Hematopoietic multipotent progenitor cell treated with erythropoietin and hydrocortisone succinate and interleukin-3 and kit ligand, for 8 days (in vitro differentiated cells): ENCODE measurements at places on chromosomes 5 and 9.
A peak's percentile ranks its signal among the peaks of the same experiment; 100 is the strongest.

DNA sequence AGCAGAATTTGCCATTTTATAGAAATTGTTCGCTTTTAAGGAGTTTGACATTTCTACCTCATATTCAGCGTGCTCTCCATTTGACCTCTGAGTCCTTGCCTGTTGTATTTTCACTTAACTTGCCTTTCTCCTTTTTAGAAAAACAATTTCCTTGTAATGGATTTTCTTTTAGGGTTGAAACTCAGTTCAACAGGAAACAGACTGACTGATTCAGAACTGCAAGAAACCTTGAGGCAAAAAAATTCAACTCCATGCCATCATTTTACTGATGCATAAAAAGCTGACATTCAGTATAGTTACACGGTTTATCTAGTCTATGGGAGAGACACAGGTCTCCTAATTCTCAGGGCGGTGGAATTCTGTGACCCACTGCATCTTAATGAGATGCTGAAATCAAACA lies 59.8 kb downstream of the MRPS30 start:
- no peak for DNase-seq

- no peak for DNase-seq
These were observed 9.6 kb downstream of the EPB41L4B start for GRCh38 chr9:109311286-109311685.

GRCh38 chr5:147971472-147971871 lies 65.1 kb upstream of the C5orf46 start:
- DNase-seq = no peak

DNA sequence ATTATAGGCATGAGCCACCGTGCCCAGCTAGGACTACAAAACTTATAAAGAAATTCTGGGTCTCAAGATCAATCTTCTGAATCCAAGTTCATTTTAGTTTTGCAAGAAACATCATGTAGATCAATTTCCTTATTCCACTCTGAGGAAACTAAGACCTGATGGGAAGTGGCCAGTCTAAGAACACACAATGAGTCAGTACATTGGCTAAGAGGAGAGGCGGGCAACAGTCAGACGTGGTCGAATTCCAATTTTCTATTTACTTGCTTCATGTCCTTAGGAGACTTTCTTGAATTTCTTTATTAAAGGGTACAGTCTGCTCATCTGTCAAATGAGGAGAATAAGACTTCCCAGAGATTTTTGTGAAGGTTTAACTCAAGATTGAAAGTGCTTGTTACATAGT lies 432.1 kb upstream of the BRINP1 start:
- no peak for DNase-seq

DNA sequence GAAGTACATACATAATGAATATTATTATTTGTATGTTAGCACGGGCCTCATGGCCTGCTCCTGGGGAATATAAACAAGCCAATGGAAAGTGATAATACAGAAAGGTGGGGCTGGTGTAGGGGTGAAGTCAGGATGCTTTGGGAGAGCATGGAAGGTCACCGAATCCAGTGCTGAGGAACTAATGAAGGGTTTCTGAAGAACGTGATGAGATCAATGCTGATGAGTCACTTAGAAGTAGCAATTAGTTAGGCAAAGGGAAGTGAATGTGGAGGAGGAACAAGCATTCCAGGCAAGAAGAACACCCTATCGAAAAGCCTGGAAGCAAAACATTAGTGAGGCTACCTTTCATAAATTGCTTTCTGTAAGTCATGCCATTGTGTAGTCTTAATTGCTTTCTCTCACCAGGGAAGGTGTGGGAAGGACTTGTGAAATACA lies 2.1 kb downstream of the ANXA1 start:
- DNase-seq = no peak

DNA sequence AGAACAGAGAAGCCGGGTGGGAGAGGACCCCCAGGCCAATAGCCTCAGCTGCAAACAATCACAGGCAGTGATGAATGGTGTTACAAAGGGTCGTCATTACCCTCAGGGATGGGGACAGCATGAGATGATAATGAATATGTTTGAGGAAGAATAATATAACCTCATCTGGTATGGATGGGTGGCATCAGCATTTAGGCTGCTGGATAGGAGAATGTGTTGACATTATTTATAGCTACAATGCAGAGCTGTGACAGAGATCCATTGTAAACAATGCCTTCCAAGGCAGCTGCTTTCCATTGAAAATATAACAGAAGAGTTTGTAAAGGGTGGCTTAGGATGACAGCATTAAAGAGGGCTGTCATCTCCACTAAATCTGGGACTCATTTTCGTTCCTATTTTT lies 365.5 kb downstream of the KCNN2 start:
- DNase-seq = no peak

- no peak for DNase-seq
These were observed 29.5 kb downstream of the SLC25A46 start for GRCh38 chr5:110768138-110768860.

DNA sequence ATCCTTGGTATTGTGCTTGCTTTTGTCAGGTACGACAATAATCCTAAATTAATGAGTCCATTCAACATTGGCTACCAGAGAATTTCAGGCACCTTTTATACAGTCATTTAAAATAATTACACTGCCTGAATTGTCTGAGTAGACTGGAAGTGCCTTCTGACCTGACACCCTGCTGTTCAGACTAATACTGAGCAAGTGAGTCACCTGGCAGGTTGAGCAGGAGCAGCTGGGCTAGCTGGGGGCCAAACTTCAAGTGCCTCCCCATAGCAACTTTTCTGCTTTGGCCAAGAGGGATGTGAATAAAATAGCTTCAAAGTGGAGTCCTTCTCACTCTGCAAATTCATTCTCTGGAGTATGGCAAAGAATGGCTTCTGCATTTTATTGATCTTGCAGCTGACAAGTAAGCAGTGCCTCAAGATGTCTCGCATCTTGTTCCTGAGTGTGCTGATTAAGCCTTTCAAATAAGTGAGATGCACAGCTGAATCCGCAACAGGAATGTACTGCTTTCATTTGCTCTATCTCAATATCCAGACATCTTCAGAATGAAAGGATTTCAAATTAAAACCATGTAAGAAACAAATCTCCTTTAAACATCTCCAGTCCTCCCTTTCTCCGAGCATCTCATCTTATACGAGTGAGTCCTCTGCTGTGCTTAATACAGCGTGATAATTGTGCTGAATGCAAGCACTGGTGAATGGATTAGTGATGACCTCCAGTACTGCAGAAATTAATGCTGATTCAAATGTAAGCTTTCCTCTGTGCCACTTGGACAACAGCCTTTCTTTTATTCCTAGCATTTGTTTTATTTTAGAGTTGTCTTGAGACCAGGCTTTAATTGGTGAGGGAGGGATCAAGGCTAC lies 271.2 kb downstream of the EDIL3 start:
- no peak for DNase-seq

DNA sequence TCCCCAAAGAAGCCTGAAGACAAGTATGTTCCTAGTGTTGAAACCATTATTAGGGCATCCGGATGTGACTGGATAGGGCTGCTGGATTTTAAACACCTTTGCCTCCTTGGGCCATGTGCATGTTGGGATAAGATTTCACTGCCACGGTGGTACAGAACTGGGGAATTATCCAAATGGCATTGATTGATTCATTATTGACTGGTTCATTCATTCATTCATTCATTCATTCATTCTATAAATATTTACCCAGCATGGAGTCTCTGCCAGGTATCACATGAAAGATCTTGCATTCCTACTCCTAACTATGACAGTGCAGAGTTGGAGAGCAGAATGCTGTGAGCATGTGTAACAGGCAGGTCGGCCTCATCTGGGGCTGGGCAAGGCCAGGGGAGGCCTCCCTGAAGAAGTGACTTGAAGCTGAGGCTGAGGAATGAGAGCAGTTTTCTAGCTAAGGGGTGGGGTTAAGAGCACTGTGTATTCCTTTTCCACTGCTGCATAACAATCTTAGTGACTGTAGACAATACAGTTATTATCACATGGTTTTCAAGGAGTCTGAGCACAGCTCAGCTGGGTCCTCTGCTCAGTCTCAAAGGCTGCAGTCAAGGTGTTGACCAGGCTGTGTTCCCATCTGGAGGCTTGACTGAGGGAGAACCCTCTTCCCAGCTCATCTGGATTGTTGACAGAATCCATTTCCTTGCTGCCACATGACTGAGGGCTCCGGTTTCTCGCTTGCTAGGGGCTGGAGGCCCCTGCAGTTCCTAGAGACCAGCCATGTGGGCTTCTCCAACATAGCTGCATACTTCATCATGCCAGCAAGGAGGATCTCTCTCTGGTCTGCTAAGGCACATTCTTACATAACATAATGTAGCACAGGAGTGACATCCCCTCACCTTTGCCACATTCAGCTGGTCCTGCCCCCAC lies 35.7 kb downstream of the AK8 start:
- no peak for DNase-seq

GRCh38 chr5:174252121-174252520 lies 206.6 kb downstream of the NSG2 start:
- DNase-seq = no peak

DNA sequence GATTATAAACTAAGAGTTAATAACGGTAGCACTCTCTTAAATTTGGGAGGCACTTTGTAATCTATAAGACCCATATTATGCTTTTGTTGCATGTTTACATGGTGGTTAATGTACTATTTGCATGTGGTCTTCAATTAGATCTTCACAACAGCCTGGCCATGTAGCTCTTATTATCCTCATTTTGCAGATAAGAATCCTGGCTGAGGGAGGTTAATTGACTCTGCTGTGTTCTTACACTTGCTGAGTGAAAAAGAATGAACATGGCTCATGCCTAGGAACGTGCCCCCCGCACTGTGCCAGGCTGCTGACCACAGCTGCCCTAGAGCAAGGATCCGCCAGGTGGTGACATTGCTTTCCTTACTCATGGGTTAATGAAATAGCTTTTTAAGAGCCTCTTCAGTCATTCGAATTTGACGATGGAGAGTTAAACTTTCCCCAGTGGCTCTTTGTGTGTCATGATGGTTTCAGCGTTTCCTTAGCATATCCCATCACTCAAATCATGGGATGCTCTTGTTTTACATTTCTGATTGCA lies 97.9 kb downstream of the CDH6 start:
- DNase-seq = no peak

DNA sequence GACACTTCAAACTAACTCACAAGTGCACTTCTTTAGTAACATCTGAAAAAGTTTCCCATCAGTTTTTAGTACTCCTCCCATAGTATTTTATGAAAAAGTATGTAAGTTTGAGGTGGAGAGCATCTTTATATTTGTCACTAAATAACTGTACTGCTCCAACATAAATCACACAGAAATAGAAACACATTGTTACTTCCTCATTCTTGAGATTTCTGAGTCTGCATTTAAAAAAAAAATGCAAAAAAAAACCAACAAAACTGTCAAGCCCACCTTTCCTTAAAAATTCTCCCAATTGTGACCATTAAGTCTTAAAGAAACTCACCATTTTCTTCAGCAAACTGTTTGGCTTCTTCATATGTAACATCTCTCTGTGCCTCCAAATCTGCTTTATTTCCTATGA lies 18.7 kb downstream of the RAB14 start:
- DNase-seq = no peak

DNA sequence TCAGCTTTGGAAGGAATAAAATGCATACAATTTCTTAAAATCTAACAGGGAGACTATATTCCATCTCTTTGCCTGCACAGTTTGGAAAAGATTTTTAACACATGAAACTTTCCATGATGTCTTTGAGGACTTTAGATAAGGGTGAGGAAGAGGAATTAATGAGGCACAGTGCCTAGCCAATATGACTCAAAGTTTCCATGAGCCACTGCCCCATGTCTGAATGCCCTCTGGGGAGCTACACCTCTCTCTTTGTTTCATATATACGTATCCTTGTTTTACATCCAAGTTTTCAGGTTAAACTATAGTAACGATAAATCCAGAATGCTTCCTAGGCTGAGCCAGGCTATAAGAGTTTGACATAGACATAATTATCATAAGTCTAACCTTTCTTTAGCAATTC lies 349.3 kb upstream of the TLE4 start:
- DNase-seq = no peak

- DNase-seq = peak; percentile 45
These were observed 145.4 kb upstream of the RAD23B start for GRCh38 chr9:107137495-107138202.

GRCh38 chr9:25284365-25284764 lies 393.9 kb downstream of the TUSC1 start:
- no peak for DNase-seq

DNA sequence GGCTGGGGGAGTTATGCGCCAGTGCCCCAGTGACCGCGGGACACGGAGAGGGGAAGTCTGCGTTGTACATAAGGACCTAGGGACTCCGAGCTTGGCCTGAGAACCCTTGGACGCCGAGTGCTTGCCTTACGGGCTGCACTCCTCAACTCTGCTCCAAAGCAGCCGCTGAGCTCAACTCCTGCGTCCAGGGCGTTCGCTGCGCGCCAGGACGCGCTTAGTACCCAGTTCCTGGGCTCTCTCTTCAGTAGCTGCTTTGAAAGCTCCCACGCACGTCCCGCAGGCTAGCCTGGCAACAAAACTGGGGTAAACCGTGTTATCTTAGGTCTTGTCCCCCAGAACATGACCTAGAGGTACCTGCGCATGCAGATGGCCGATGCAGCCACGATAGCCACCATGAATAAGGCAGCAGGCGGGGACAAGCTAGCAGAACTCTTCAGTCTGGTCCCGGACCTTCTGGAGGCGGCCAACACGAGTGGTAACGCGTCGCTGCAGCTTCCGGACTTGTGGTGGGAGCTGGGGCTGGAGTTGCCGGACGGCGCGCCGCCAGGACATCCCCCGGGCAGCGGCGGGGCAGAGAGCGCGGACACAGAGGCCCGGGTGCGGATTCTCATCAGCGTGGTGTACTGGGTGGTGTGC lies at the start of gene RXFP3:
Gene RXFP3 (plus strand): TSS at position 6 of the 636 bp plus-strand sequence. CDS start 355 bp downstream, at position 361.
- no peak for DNase-seq

- DNase-seq = no peak
These were observed 109.4 kb downstream of the PSD2 start for GRCh38 chr5:139904816-139905661.

DNA sequence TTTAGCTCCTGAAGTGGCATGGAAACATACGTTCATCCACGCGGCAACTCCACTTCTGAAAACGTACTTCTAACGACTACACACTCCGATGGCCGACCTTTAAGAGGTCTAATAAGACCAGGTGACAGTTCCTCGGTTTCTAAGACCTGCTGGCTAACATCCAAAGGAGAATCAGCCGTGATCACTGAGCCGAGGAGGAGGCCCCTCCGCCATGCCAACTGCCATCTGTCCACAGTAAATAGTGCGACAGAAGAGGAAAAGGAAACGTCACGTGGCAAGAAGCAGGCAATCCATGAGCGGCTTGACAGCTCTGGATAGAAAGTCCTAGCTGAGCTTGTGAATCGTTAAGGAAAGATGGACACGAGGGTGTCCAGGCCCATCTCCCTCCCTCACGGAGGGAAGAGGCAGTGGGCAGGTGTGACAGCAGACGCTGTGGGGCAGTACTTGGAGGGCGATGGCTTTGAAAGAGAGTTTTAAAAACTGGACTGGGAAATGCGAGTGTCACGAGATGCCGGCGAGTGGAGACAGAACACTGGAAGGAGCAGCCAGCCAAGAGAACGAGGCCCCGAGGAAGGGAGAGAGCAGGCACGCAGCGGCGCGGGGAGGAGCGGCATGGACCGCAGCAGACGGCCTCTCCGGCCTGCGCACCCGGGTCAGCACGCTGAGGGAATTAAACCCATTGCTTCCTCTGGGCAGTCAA lies 66.7 kb upstream of the TBC1D9B start:
- no peak for DNase-seq

- DNase-seq = no peak
These were observed 27.0 kb downstream of the GTF3C4 start for GRCh38 chr9:132697230-132697629.
